ENCODE measurements at places on chromosomes 3 and 15.

GRCh38 chr15:98263787-98264186 is 303.3 kb downstream of the ARRDC4 start:
- no peak for DNase-seq

DNA sequence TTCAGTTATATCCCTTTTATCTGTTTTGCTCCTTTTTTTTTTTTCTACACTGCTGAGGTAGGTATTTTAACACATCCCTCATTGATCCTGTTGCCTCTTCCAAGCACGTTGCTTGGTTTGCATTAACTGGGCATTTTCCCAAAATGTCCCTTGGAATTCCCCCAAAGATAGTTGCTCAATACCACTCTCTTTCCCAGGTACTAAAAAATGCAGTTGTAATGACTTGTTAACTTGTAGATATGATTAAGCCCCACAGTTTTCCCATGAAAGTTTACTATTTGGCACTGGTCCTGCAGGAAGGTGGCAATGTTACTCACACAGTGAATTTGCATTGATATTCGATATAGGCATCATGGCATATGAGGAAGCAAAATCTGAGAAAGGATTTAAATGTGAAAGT is 67.1 kb downstream of the GRM7 start:
- no peak for DNase-seq

DNA sequence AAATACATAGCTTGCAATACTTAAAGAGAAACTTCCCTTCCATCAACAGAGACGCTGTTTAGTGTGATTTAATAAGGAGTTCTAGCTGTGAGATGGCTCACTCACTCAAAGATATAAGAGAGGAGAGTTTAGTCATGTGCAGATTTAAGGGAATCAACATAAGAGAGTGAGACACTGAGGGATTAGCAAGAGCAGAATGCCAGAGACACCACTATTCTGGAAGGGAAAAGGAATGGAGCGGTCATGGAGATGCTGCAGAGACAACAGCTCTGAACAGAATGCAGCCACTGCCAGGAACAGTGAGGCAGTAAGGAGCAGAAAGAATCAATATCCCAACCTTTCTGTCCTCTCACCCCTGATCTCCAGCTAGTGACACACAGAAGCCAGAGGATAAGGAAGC is 248.8 kb downstream of the MBNL1 start:
- DNase-seq, result no peak

GRCh38 chr3:194343561-194343893 is 7.6 kb downstream of the CPN2 start:
- no peak for DNase-seq
